Panc1 (cell line): ENCODE measurements at places on chromosomes 2 and 18. TPM values are rescaled to one million over a fixed set of nuclear protein-coding genes. Genes with fewer than 3 reads are reported as not detected.

DNA sequence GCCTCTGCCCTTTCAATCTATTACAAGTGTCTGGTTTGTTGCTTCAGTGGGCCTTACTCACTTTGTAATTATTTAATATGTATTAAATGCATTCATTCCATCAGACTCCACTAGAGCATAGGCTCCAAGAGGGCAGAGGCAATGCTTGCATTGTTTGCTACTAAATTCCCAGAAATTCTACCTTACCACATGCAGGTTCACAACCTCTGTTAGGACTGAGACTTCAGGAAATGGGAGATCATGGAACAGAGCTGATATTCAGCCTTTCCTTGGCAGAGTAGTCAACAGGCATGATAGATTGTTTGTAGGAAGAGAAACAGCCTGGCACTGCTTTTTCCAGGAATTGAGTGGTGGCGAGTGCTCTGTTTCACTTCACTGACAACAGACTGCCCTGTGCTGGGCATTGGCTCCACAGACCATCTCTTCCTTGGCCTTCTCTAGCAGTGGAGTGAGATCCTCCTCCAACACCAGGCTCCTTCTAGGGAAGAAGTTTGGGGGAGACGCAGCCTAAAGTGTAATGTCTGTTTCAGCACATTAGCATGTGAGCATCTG lies 6.2 kb upstream of the MATN3 start:
- no peaks in the 10 kb centered on the region for H3K4me1 ChIP-seq
- no peak overlapping the region for H3K4me3 ChIP-seq
- no peaks in the 10 kb centered on the region for H3K27me3 ChIP-seq
- no peak for DNase-seq
- H3K27ac ChIP-seq, result no peak overlapping the region

GRCh38 chr2:241804326-241805229 lies 4.4 kb upstream of the NEU4 start:
- no peaks in the 10 kb centered on the region for H3K27me3 ChIP-seq
- peak overlapping the region; percentile 15 for H3K4me3 ChIP-seq
- H3K4me1 ChIP-seq, result peaks cover 25% of the 10 kb centered on the region
- no peak for DNase-seq
- H3K36me3 ChIP-seq, result no peaks in the 10 kb centered on the region

SANBR gene
- 18.8 TPM for total RNA-seq

GRCh38 chr2:161713706-161714105 lies 89.5 kb downstream of the SLC4A10 start:
- H3K4me1 ChIP-seq, result no peaks in the 10 kb centered on the region
- no peak overlapping the region for H3K4me3 ChIP-seq
- no peak overlapping the region for H3K27ac ChIP-seq
- no peak for DNase-seq
- no peaks in the 10 kb centered on the region for H3K36me3 ChIP-seq

- no peaks in the 10 kb centered on the region for H3K27me3 ChIP-seq
- DNase-seq, result no peak
- no peaks in the 10 kb centered on the region for H3K36me3 ChIP-seq
- H3K4me3 ChIP-seq, result no peak overlapping the region
Observed at GRCh38 chr2:16477648-16478047, 188.0 kb downstream of the CYRIA start.

ABCG5 gene
- total RNA-seq, result 0.05 TPM

- H3K36me3 ChIP-seq, result no peaks in the 10 kb centered on the region
- no peaks in the 10 kb centered on the region for H3K27me3 ChIP-seq
- H3K4me1 ChIP-seq, result no peaks in the 10 kb centered on the region
Observed at GRCh38 chr2:215609089-215610032, 173.5 kb upstream of the FN1 start.

DNA sequence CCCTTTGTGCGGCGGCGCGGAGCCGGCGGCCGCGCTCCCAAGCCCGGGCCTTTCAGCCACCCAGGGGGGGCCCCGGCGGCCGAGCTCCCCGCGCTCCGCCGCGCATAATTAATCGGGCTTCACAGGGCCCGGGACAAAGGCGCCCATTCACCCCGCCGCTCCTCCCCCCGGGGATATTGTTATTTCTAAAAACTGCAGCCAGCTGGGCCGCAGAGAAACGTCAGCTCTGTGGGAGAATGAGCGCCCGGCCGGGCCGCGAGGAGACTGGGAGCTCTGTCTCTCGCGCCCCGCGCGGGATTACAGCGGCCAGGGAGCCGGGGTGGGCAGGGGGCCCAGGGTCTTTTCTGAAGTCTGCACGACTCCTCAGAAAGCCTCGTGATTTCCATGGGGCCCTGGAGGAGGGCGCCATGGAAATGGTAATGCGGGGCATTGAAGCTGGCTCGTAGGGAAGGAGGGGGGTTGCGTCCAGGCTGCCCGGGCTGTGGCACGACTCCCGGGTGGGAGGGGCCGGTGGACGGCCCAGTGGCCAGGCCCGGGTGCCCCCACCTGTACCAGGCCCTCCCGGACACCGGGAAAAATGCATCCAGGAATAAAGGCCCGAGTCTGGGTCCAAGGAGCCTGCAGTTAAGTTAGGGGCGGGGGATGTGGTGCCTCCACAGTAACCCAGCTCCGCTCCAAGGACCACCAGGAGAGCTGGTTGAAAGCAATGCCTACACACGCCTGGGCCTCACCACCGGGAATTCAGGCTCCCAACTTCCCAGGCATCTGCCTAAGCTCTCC lies 125.3 kb downstream of the ZFP36L2 start:
- peak overlapping the region; percentile 34; the same call in 1 of the 2 replicates for H3K27ac ChIP-seq
- H3K27me3 ChIP-seq, result no peaks in the 10 kb centered on the region
- peak overlapping the region; percentile 43 for H3K4me3 ChIP-seq
